Stimulated activated CD8-positive, alpha-beta memory T cell treated with anti-CD3 and anti-CD28 coated beads, Interleukin-12 subunit alpha, Interleukin-12 subunit beta, amount 100 ng/mL, for 1 hour (primary cell): ENCODE measurements at places on chromosomes 11 and 22.

GRCh38 chr11:123434262-123434661, 4.2 kb downstream of the GRAMD1B start:
- DNase-seq: no peak

GRCh38 chr11:45412521-45412920, 126.4 kb upstream of the SYT13 start:
- DNase-seq: no peak

DNA sequence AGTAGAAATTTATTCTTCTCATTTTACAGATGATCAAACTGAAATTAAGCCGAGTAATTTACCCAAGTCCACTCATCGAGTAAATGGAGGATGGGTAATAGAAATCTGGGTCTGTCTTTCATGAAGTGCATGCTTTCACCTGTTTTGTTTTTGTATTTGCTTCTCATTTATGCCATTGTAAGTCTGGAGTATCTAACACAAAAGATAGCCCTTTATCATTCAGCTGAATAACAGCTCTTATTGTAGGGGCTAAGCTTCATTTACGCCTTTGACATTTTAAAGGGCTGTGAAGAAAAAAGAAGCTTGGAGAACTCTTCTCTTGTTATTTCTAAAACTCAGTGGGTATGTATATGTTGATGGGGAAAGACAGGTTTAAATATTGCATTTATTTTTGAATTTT, 1196.2 kb upstream of the TENM4 start:
- DNase-seq: no peak

DNA sequence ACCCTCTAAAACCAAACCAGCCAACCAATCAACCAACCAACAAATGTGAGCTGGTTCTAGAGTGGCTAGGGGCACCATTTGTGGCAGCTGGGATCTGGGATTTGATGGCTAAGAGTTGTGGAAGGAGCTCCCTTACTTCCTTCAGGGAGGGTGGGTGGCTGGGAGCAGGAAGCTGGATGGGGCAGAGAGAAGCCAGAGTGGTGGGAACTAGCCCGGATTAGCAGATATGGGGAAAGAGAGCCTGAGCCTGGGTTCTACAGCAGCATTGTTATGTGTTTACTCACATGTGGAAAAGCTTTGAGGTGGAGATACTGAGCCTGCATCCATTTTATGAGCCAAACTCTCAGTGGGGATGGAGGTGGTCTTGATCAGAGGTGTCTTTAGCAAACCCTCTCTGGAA, 30.9 kb upstream of the THY1 start:
- DNase-seq: no peak

- DNase-seq: no peak
Observed at GRCh38 chr11:32440312-32440908, 5.1 kb upstream of the WT1 start.

- no peak for DNase-seq
Observed at GRCh38 chr11:103830205-103830604, 206.2 kb upstream of the DDI1 start.

DNA sequence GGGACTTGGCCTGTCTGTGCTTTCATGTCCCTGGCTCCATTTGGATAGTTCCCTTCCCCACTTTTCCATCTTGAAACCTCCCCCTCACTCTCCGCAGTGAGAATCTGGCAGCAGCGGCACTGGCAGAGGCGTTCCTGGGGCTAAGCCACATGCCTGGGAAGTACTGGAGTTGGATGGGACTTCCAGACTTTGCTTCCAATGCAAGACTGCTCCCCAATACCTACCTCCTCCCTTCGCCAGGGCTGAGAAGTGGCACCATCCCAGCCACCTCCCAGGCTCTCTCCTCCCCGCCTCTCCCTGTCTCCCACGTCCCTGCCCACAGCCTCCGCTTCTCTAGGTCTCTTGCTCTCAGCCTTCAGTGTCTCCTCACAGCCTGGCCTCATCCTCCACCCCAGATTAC, 16.6 kb downstream of the TST start:
- no peak for DNase-seq

- no peak for DNase-seq
Observed at GRCh38 chr11:110829873-110830272, 117.6 kb upstream of the ARHGAP20 start.

GRCh38 chr11:99370549-99371216, 349.9 kb downstream of the CNTN5 start:
- DNase-seq: no peak

- no peak for DNase-seq
Observed at GRCh38 chr11:6414874-6415328, 4.0 kb downstream of the APBB1 start.

DNA sequence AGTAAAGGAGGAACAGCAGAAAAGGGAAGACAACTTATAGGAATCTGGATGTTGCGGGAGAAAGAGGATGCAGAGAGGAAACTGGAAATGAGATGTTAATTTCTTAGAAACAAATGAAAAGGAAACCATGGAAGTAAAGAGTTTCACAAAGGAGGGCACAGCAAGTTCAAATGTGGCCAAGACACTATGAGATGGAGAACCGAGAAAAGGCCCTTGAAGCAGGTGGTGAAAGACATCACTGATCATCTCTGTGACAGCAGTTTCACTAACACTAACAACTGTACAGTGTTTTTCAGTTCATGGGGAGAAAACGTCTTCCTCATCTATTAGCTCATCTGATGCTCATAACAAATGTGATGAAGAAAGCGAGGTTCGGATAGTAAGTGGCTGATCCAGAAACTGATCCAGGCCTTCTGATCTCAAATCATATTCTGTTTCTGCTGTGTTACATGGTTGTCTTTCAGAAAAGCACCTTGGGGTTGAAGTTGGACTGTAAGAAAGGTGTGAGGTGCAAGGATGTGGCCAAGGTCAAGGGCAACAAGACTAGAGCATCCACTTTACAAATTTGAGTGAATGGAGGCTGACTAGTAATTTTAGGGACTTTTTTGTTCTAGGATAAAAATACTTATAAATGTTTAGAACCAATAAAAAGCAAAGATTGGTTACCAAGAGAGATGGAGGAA, 492.1 kb upstream of the CADM1 start:
- no peak for DNase-seq

DNA sequence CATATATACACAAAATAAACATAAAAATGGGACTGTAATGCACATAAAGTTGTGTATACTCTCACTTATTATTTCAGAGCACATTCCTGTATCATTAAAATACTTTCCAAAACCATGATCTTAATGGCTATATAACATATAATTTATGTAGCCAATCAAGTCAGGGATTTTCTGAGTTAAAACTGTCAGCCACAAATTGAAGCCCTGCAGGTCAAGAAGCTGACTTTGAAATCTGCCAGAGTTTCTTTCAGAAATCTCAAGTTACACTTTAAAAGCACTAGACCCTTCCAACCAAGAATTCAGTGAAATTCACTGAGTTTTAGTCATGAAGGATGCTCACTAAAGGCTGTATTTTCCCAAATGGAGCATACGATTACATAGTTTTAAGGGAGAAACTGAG, 47.6 kb downstream of the PHF21A start:
- no peak for DNase-seq

DNA sequence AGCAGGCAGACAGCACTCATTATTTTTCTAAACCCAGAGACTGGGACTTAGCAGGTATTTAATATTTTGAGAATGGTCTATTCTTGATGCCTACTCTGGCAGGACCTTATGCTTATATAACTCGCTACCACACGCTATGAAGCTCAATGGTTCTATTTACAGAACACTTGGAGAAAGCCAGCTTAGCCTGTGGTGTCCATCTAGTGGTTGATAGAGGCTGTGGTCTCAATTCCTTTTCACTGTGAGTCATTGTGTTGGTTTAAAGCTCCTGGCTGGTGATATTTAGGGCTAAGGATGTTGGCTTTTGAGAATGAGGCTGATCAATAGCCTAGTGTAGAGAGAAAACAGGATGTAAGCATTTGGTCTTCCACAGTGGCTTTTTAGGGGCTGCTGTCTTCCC, 206.4 kb downstream of the DBX1 start:
- no peak for DNase-seq

GRCh38 chr11:11089805-11090204, 232.0 kb upstream of the ZBED5 start:
- no peak for DNase-seq

GRCh38 chr11:36744375-36745168, 146.5 kb upstream of the RAG2 start:
- DNase-seq: peak; percentile 35

DNA sequence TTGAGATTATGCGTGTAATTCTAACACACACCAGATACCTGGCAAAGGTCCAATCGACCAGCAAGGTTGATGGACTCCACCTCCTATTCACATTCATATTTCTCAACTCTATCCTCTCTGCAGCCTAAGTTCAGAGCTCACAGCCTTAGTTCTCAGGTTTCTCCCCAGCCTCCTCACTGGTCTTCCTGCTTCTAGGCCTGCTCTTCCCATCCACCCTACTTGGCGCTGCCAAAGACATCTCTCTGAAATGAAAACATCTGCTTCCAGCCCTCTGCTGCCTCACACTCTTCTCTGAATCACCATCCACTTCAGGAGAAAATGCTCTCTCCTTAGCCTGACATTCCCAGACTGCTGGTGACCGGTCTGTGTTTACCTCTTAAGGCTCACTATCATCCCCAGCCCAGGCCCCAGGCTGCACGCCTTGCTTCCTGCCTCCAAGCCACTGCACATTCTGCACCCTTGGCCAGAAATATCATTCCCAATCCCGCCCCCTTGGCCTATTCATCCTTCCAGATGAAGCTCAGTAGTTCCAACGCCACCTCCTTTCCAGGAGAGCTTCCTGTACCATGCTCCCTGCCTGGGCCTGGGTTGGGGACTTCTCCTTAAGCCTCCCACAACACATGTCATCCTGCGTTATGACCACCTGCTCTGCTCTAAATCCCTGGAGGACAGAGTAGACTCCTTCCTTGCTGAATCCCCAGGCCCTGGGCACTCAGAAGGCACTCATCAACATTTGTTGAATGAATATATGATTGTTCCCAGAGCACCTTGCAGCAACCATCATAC, 3.5 kb downstream of the ARRB1 start:
- no peak for DNase-seq
